Activated T-helper 1 cell treated with Interleukin-2 at 50 U/mL for 16 hours (primary cell): ENCODE measurements at places on chromosomes 7 and 10.

DNA sequence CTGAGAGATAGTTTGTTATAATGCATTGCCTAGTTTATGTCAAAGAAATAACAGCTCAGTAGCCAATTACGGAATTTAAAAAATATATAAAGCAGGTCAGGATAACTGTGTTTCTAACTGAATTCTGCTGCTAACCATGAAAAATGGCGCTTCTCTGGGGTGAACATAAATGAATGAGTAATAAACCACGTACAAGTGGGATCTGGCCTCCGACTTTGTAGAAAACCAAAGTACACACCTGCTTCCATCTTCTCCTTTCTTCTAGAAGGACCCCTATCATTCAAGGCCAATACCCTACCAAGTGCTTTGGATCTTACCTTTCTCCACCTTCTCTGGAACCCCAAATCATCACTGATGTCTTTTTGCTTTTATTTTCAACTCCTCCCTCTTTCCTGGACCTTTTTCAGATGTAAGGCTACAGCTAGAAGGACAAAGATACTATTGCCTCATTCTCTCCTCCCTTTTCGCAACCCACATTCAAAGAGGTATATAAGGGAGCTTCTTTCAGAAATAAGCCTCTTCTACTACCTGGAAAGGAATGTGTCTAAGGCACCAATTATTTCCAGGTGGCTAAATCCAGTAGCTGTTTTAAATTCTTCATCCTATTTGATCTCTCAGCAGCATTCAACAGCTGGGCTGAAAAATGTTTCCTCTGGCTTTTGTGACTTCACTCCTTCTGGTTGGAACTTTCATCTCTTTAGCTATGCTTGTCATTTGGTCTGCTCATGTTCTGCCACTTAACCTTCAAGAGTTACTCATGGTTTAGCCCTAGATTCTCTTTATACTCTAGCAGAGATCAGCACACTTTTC, 37.7 kb downstream of the NAMPT start:
- no peak for DNase-seq

- no peak for DNase-seq
Observed at GRCh38 chr10:43375401-43376020, 4.1 kb downstream of the FXYD4 start.

DNA sequence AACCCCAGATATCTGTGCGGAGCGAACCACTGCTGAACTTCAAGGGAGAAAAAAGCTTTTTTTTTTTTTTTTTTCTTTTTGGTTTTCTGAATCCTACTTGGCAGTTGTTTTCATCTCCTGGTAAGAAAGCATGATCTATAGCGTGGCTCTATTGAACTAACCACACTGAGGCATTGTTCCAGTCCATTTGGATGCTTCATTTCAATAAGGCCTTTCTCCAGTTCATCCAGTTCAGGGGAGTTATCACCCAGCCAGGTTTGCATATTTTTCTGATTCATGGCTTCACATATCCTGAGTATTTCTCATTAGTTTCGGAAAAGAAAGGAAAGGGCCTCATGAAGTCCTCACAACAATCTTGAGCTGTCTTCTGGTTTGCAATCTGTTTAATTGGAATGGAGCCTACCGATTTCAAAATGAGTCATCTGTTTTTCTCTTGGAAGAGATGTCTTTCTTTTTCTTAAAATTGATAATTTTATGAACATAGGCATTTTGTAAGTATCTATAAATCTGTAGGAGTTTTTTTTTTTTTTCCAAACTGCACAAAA, 93.1 kb upstream of the STEAP4 start:
- DNase-seq = no peak

- no peak for DNase-seq
Observed at GRCh38 chr10:81680359-81680758, 194.6 kb upstream of the NRG3 start.

DNA sequence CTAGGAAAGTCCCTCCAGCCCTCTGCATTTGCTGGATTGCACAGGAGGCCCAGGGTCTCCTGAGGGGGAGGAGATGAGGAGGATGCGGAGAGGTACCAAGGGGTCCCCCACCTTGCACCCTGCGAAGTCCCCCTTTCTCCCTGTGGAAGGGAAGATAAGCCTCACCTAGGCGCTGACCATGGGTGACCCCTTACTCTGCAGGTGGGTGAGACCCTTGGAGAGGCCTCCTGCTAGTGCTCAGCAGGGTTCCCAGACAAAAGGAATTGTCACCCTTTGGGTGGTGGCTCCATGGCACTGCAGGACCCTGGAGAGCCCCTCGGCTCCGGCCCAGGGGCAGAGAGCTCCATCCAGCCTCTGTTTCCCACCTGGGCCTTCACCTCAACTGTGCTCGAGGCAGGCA, 107.0 kb upstream of the RET start:
- DNase-seq = no peak

- no peak for DNase-seq
Observed at GRCh38 chr10:126243306-126243705, 145.0 kb downstream of the ADAM12 start.

DNA sequence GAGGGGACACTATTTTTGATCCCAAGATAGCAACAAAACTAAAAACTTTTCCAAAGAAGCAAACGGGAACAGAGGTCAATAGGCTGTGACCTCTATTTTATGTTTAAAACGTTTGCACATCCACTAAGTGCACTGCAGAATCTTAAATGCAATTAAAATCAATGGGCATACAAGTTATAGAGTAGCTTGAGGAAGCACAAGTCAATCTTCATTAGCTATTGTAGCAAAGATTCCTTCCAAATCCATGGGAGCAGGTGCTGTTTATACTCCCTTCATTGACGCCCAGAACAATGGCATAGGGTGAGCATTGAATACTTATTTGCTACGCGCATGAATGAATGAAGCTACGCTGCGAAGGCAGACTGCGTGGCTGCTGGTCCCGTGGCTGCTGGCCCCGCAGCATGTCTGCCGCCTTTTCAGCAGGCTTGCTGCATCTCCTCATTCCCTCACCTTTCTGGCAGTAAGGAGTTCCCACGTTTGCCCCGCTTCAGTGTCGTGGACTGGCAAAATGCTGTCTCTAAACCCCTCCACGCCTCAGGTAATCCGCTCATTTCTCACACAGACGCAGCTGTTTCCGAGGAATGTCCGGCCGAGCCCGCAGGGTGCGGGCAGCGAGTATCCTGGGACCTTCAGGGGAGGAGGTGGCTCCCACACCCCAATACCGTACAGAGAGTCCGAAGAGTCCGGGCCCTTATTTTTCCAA, 754 bp upstream of the PHYHIPL start:
- no peak for DNase-seq

- DNase-seq = no peak
Observed at GRCh38 chr10:83943920-83944319, 195.4 kb upstream of the GHITM start.

DNA sequence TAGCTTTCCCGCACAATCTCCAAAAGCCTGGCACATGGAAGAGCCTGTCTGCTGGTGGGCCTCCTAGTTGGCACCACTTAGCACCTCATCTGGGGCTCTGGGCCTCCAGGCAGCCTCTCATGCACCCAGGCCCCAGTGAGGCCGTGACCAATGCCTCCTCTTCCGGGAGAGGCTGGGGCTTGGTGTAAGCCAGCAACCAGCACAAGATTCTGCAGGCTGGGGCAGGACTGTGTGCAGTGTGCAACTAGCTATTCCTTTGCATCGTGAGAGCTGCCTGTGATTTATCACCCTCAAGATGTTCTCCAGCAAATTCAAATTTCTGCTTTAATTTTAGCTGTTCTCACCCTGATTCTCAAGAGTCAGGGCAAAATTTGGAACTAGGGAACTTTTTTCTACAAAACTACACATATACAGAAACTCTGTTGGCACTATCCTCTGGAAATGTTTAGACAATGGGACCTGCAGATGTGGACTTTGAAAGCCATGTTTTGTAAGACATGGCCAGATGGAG, 603.7 kb upstream of the MKI67 start:
- DNase-seq = no peak

- no peak for DNase-seq
Observed at GRCh38 chr7:17071866-17072265, 190.1 kb upstream of the AGR3 start.

DNA sequence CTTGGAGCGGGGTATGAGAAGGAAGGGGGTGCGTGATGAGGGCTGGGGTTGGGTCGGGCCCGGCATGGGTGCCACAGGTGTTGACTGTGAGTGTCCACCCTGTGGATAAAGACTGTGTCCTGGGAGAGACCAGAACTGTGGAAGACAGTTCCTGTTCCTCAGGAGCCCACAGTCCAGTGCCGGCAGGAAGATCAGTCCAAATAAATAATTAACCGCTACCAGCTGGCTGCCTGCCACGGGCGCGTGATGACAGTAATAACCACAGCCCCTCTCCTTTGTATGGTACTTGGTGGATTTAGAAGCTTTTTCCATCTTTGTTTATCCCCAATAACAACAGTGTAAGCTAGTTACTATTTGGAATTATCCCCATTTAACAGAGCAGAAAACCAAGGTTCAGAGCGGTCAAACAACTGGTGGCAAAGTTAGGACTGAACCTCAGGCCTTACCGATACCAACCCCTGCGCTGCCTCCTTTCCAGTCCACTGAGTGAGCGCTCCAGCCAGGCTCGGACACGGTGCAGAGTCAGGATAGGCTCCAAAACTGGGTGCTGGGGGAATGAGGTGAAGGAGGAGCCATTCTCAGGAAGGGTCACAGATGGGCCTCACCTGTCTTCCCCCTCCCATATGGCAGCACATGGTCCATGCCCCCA, 5.1 kb downstream of the ZMIZ1 start:
- DNase-seq = no peak

GRCh38 chr10:49083261-49083660, 32.1 kb downstream of the VSTM4 start:
- no peak for DNase-seq

DNA sequence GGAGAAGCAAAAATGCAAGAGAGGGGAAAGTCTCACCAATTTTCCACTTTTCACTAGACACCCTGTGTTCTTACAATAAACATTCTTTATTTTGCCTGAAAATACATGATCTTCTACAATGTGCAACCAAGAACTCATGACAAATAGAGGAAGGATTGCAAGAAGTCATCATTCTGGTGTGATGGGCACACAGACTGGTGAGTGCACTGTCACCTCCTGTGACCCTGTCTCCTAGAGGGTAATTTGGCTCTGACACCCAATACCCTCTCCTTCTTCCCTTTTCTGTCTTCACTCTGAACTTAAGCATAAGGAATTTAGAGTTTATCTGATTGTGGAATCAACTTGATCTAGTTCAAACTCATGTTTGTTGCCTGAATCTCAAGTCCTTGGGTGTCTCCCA, 153.7 kb downstream of the SH2D4B start:
- no peak for DNase-seq

- DNase-seq = no peak
Observed at GRCh38 chr7:103821092-103821491, 168.4 kb downstream of the RELN start.

GRCh38 chr7:1474736-1475135, 15.5 kb upstream of the MICALL2 start:
- no peak for DNase-seq

DNA sequence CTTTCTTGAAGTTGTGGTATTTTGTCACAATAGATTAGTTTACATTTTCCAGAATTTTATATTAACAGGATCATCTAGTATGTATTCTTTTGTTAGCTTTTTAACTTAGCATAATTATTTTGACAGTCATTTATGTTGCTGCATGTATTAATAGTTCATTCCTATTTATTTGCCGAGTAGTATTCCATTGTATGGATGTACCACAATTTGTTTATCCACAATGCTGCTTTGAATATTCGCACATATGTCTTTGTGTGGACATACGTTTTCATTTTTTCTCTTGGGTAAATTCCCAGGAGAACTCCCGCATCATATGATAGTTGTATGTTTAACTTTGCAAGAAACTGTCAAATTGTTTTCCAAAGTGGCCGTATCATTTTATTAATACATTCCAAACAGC, 115.7 kb downstream of the CPEB3 start:
- no peak for DNase-seq

DNA sequence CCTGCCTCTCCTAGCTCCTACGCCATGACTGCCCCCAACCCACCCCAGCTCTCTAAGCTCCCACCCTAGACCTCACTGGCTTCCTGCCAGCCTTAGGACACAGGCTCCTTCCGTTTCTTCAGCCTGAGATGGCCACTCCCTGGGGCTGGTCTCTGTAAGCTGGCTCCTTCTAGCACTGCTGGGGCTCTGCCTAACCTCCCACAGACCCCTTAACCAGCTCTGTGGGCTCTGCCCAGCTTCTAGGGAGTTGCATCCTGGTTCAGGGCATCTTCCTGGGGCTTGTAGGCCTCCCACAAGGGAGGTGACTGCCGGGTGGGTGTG, 478.6 kb upstream of the KLF6 start:
- no peak for DNase-seq

DNA sequence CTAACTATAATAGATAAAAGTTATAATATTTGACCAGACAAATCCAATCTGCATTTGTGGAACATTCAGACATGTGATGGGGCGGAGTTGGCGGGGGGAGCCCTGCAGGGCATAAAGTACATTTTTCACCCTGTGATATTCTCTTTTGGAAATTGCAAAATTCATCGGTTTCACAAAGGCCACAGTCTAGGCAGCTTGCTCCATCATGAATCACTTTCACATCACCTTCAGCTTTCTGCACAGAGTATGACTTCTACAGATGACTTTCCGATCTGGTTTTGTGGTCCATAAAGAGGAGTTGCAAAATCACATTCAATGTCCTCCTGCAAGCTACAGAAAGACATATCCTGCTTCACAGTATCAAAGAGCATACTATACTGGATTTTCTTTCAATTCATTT, 51.4 kb upstream of the APBB1IP start:
- DNase-seq = no peak

GRCh38 chr10:107826171-107826570, 661.7 kb upstream of the SORCS1 start:
- DNase-seq = no peak

DNA sequence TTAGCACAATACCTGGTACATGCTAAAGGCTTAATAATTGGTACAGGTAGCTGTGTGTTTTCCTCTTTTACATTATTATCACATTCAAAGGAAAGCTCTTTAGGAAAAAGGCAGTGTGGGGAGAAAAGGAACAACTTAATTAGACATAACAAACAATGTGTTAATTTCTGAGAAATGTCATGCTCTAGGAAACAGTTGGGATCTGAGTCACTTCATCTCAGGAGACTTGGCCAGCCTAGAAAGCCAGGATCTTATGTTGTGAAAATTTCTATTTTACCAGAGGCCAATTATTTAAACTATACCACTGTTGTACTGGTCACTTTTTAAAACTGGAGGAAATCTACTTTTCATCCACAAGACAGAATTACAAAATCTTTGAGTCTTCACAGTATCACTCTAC, 39.6 kb downstream of the ARMH3 start:
- no peak for DNase-seq

DNA sequence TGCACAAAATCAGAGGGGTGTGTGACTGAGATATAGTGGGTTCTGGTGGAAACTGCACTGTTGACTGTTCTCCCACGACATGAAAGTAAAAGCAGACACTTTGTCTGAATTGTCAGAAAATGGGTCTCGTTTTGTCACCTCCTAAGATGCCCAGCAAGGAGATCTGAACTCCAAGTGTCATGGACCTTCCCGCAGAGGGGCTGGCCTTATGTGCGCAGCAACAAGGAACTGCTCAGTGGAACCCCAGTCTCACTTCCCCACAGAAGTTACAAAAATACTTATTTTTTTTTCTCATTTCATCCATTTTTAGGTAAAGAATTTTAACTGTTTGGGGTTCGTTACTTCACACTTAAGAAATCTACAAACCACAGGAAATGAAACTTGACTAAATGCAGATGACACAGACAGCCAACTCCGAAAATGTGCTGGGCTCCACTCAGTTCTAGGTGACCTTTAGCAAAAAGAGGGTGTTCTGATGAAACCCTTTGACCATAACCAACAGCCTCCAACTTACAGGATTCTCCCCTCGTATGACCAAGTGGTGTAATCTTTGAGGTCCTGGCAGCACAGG, 115.0 kb downstream of the FAM107B start:
- DNase-seq = no peak
